ENCODE measurements at places on chromosomes 13 and 19.

- no peak for ATAC-seq
Observed at GRCh38 chr13:49629947-49630346, 1.6 kb downstream of the ARL11 start.

- no peak for ATAC-seq
Observed at GRCh38 chr13:113322043-113322461, 25.0 kb downstream of the LAMP1 start.

DNA sequence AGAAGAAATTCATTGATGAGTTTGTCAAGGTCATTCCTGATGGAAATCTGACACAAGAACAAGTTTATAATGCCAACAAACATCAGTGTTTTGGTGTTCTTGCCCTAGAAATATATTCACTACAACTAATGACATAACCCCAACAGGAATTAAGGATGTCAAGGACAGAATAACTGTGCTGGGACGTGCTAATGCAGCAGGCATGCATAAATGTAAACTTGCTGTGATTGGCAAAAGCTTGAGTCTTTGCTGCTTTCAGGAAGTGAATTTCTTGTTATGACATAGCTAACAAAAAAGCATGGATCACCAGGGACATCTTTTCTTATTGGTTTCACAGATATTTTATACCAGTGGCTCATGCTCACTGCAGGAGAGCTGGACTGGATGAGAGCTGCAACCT lies 144.6 kb downstream of the KCTD12 start:
- no peak for ATAC-seq

DNA sequence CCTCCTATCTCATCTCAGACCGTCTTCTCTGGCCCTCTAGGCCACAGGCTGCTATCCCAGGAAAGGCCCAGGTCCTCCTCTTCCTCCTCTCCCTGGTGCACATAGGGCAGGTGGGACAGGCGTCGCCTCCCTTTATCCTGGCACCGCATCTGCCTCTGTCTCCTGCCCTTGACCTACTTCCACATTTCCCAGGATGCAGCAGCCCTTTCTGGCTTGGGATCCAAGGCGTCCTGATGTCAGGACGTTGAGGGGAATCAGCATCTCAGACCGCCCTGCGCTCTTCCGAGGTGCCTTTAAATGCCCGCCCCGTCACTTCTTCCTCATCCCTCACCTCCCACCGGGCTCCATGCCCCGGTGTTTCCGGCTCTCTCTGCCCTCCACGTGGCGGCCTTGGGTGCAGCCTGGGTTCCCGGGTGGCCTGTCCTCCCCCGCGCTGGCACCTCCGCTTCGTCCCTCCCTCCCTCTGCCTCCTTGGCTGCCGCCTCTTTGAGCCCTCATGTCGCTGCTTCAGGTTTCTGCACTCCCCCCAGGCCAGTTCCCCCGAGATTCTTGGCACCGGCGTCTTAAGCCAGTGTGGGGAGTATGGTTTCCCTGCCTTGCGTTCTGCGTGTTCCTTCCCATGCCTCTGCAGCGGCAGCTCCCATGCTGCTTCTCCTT lies 66.3 kb downstream of the KDM4B start:
- ATAC-seq = no peak

DNA sequence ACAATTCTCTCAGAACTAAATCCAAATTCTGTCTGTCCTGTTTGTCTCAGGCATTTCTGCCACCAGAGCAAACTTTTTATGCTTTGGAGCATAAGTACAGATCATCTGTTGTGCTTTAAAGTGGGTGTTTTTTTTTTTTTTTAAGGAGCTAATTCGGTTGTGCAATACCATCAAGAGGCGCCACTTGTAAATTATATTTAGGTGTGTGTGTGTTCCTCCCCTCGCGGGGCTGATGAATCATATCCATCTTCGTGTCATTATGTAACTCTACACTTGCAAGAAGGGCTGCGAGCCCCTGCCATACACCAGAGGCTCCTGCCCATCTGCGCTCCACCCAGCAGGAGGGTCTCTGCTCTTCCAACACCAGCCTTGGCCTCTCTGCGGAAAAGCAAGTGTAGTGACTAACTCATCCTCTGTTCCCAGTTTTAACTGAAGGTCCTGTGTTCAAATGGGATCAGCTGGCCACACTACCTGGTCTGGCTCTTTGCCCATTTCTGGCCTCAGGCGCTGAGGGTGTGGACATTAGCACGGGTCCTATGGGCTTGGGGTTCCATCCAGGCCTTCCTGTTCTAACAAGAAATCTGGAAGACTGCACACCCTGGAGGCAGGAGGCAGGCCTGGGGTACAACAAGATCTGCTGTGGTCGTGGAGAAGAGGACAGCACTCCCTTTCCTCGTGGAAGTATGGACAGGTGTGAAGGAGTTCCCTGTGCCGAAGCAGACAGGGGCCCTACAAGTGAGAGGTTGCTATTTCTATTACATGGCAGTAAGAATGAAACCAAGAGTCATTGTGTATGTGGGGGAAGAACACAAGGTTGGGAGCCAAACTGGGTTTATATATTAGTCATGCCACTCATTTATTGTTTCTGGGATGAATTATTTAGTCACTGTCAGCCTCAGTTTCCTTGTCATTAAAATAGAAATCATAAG lies 96.1 kb upstream of the MBNL2 start:
- peak; percentile 54 for ATAC-seq

- no peak for ATAC-seq
Observed at GRCh38 chr13:112095354-112095753, 28.4 kb downstream of the SOX1 start.

DNA sequence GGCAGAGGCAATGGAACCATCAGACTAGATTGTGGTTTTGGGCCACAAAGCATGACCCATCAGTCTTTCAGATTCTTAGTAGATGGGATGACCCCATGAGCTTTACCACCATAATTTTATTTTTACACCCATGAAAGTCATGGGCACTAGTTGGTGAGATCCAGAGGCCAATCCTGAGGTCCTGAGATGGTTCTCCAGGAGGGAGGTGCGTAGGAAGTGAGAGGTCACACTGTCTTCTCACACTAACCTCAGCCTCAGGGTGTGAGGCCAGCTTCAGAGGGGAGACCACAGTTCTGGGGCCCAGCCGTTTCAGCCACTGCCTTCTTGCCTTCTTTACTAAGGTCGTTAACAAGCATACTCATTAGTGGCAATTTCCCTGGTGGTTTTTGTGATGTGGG lies 106.4 kb downstream of the AKAP11 start:
- no peak for ATAC-seq
